NCI-H1436 (cell line): ENCODE measurements at places on chromosomes 5 and 9.

- DNase-seq: no peak
These were observed 98.4 kb upstream of the HAND1 start for GRCh38 chr5:154576429-154576806.

DNA sequence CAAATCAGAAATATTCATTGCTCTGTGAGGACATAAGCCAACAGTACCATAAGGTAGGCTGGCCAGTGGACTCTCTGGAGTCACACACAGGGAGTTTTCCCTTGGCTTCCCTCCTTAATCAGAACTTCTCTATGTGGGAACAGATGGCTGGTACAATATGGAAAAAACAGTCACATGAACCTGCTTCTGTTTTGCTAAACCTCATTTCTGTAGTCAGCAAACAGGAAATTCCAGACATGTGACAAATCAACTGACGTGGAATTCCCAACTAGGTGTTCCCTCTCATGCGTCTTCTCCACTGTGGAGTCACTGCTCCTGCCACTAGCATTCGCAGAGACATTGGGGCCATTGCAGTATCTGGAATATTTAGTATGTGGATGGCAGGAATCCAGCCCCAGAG, 617.6 kb downstream of the KIF4B start:
- DNase-seq: no peak

- no peak for DNase-seq
These were observed 97.8 kb downstream of the CMYA5 start for GRCh38 chr5:79787448-79787847.

- DNase-seq: peak; percentile 21
These were observed 376 bp downstream of the GOLGA1 start for GRCh38 chr9:124940521-124940893.

DNA sequence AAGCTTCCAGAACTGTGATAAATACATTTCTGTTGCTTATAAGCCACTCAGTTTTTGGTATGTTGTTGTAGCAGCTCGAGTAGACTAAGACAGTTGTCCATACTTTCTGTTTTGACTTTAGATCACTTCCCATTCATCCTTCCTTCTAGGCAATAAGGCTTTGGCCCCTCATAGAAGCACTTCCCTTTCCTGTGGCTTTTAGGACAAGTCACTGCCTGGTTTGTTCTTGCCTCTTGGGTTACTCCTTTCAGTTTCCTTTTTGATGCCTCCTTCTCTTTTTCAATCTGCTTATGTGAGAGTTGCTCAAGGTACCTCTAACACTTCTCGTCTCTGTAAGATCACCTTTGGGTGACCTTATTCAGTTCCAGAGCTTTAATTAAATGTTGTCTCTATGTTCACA, 72.4 kb upstream of the NTRK2 start:
- no peak for DNase-seq

DNA sequence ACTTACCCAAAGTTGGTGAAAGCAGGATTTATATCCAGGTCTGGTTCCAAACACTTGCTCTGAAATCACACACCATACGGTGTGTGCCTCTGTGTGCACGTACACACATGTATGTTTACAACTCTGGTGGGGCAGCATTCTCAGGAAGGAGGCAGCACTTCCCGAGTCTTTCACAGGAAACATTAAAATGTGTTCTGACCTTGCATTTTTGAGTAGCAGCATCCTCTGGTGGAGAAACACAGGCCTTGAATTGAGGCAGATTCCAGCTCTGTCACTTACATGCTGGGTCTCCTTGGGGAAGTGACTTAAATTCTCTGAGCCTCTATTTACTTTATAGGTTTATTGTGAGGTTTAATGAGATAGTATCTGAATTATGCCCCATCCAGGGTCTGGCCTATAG, 126.4 kb downstream of the RGS3 start:
- no peak for DNase-seq

DNA sequence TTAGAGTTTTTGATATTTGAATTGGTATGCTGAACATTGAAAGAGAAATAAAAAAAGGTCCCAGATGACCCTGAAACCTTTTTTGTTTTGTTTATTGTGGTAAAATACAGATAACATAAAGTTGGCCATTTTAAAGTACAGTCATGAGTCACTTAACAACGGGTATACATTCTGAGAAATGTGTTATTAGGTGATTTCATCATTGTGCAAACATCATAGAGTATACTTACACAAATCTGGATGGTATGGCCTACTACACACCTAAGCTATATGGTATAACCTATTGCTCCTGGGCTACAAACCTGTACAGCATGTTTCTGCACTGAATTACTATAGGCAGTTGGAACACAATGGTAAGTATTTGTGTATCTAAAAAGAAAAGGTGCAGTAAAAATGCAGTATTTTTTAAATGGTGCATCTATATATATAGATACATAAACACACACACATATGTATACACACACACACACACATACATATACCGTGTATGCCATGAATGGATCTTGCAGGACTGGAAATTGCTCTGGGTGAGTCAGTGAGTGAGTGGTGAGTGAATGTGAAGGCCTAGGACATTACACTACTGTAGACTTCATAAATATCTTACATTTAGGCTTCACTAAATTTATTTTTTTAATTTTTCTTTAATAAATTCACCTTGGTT, 31.0 kb downstream of the TTC1 start:
- DNase-seq: no peak

GRCh38 chr9:114898741-114899140, 31.6 kb downstream of the TNFSF8 start:
- no peak for DNase-seq

- DNase-seq: no peak
These were observed 144.7 kb upstream of the MPDZ start for GRCh38 chr9:13424204-13424603.

DNA sequence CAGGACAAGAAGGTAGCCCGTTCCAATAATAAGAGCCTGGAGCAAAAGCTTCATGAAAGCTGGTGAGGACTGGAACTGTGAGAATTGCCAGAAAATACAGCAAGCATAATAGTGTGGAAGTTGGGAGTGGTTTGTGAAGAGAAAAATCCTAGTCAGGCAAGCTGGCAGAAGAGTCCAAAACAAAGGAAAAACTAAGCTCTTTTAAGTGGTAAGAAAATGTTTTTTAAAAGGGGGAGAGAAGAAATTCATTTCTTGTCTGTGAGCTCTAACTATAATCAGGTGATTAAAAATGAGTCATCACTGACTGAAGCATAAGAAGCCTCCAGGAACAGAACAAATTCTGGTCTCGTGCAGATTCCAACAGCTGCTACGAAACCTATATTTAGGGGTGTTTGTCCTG, 102.6 kb downstream of the CAAP1 start:
- no peak for DNase-seq

DNA sequence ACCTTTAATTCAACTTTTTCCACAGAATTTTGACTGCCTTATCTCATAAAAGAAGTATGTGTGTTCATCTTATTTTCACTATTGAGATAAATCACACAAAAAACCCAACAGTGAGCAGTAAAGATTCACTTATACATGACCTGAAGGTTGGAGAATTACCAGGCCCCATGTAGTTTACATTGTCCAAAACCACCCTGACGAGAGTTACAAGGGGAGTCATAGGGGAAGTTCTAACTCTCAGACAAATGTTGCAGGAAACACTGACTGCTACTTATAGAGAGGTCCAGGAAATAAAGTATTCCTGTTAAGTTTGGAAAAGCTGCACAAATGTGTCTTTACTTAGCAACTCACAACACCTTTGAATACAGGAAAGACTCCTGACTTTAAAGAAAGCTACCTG, 14.1 kb downstream of the SPATA9 start:
- no peak for DNase-seq

GRCh38 chr5:20032896-20033295, 44.9 kb upstream of the CDH18 start:
- DNase-seq: no peak

DNA sequence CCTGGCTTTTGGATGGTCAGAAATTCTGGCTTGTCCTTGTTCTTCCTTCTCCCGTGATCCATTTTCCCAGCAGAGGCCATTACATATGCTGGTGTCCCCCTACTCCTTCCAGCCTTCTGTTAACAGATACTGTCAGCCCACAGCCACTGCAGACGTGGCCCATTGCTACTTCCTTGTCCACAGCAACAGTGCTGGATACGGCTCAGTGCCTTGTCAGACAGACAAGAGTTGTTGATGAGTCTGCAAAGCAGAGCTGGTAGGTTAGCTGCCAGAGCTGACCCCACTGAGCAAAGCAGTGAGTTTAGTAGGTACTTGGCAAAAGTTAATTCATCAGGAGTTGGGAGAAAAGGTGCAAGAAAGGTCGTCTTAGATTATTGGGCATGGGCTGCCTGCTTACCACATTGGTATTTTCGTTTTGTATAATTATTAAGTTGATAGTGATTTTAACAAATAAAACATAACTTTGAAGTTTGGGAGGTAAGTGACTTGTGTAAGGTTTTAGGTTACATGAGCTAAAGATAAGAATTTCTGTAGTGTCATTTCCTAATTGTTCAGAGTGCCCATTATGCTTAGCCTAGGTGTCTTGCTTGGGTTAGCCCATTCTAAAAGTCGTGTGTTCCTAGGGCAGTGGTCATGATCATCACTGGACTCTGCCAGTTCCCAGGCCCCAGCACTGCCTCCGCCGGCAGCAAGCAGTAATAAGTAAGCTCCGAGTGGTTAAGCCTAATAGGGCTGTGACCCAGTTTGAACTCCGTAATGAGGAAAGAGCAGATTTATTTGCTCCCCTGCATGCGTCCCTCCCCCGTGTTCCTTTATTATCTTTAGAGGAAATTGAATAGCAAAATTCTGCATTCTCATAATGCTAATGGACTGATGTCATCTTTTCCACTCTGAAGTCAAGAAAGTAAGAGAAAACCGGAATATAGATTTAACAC, 292.0 kb downstream of the FANCC start:
- no peak for DNase-seq

- no peak for DNase-seq
These were observed 352.4 kb downstream of the IRX2 start for GRCh38 chr5:2399096-2399495.

- no peak for DNase-seq
These were observed 27.7 kb upstream of the SLC12A7 start for GRCh38 chr5:1139331-1140170.

- no peak for DNase-seq
These were observed 43.8 kb downstream of the GNA14 start for GRCh38 chr9:77604316-77604715.

- DNase-seq: no peak
These were observed 101.5 kb downstream of the DAB2IP start for GRCh38 chr9:121752929-121753328.

DNA sequence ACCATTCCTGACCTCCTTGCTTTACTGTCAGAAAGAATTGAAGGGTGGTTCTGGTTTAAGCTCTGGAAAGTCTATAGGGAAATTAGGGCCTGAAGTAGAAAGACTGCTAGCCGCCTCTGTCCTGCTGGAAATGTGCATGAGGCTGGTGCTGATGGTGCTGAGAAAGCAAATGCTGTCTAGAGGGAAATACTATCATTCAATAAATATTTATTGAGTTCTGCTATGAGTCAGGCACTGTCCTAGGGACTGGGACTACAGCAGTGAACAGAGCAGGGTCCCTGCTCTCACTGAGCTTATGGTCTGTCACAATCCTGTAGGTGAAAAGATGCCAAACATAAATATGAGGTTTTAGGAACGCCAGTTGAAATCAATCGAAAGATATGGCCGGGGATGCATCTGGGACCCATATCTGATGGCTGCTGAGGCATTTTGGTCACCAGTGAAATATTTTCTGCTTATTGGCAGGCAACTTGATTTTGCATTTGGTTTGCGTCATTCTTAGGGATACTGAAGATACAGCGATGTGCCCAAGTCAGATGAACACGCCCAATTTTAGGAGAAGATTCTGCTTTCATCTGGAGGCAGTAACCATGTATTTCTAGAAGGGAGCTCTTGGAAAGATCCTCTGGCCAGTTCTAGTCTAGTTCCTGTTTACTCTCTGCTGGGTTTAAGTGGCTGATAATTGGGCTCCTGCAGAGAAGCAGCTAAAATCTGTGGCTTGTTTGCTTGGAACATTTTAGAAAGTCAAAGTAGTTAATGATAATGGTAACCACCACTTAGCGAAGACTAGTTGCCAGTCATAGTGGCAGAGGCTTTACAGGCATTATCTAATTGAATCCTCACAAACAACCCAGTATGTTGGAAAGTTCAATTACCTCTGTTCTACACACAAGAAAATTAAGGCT, 73.3 kb downstream of the INSYN2B start:
- no peak for DNase-seq

- DNase-seq: no peak
These were observed 76.8 kb upstream of the OTULINL start for GRCh38 chr5:14504816-14505215.

- DNase-seq: no peak
These were observed 142.7 kb downstream of the PIP5K1B start for GRCh38 chr9:68847765-68848164.

DNA sequence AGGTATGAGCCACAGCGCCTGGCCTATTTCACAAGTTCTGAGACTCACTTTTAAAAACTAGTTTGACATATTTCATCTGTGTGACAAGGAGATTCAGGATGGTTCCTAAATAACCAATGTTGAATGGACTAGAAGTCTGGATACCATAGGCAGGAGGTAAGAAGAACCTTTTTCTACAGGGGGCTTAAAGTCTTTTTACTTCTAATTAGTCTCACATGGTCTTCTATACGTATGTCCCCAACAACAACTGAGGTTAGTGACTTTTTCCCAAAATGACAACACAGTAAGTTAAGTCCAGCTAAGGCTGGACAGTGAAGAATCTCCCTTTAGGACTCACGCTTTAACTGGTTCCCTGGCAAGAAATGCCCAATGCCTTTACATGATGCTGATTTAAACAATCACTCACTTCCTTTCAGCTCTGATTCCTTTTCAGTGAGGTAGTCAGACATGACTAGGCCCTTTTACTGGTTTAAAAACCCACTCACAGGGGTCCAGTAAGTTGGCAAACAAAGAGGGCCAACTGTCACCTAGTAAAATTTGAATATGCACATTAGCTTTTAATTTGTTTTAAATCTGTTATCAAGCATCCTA, 12.1 kb upstream of the HAUS6 start:
- no peak for DNase-seq

DNA sequence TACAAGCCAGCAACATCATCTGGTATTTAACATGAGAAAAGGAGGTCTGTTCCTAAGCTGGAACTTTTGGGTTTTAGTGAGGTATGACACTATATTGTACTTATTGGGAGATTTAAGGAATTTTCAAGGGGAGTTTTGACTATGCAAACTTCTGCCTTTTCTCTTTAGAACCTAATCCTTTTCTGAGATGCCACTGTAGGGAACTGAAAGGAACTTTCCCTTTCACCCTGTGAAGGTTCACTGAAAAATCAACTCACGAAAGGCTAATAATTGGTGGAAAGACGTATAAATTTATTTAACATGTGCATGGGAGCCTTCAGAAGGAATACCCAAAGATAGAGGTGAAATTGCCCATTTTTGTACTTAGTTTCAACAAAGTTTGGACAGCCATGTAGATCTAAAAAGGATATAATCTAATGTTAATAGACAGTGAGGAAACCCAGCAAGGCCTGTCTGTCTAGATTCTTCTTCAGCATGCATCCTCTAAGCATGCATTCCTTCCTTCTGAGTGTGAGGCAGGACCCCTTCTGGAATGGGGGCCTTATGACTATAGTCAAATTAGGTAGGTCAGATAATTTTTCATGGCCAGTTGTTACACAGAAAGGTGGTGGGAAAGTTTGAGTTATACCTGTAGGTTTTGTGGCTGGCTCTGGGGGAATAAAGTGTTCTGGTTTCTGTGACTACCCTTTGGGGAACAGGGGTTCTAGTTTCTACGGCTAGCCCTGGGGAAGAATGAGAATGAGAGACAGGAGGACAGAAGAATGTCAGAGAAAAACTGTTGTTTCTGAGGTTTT, 200.3 kb downstream of the C9orf152 start:
- no peak for DNase-seq

- no peak for DNase-seq
These were observed 15.6 kb downstream of the IRF1 start for GRCh38 chr5:132474881-132475496.
